ENCODE measurements at places on chromosomes 4 and X.

GRCh38 chr4:169070071-169070894, 60.2 kb upstream of the CBR4 start:
- DNase-seq: no peak

DNA sequence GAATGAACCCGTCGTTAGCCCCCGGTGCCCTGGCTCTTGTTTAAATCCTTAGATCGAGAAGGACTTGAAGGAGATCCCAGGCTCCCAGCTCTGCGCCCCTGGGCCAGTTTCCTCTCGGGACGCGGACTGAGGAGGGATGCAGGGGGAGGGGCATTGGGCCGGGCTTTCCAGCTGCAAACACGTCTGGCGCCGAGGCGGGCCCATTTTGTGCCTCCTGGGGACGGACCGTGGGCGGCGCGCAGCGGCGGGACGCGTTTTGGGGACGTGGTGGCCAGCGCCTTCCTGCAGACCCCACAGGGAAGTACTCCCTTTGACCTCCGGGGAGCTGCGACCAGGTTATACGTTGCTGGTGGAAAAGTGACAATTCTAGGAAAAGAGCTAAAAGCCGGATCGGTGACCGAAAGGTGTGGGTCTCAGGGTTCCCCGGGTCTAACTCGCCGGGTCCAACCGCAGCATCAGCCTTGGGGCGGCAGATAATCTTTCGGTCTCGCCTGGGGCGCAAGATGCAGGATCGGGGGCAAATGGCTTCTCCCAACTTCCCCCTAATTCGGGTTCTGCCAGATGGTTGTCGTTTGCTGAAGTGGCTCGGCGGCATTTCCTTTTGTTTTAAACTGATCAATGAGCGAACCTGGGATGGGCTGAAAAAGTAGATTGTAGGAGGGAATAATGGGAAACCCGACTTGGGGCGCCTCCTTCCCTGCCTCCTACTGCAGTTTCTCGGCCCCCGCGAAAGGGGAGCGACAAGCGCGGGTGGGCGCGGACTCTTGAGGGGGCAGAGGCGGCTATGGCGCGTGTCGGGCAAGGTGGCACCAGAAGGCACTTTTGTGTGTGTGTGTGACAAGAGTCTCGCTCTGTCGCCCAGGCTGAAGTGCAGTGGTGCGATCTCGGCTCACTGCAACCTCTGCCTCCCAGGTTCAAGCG, 2.9 kb downstream of the PDGFRA start:
- no peak for DNase-seq

- DNase-seq: no peak
Measured at GRCh38 chr4:54547299-54548097, 110.3 kb upstream of the KIT start.

DNA sequence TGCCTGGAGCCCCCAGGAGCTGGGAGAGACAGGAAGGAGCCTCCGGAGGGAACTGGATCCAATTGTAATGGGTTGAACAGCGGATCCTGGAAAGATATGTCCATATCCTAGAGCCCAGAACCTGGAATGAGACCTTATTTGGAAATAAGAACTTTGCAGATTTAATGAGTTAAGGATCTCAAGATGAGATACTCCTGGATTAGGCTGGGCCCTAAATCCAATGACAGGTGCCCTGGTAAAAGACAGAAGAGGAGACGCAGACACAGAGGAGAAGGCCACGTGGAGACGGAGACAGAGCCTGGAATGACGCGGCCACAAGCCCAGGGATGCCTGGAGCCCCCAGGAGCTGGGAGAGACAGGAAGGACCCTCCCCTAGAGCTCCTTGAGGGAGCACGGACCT, 34.1 kb downstream of the P2RY8 start:
- DNase-seq: no peak

DNA sequence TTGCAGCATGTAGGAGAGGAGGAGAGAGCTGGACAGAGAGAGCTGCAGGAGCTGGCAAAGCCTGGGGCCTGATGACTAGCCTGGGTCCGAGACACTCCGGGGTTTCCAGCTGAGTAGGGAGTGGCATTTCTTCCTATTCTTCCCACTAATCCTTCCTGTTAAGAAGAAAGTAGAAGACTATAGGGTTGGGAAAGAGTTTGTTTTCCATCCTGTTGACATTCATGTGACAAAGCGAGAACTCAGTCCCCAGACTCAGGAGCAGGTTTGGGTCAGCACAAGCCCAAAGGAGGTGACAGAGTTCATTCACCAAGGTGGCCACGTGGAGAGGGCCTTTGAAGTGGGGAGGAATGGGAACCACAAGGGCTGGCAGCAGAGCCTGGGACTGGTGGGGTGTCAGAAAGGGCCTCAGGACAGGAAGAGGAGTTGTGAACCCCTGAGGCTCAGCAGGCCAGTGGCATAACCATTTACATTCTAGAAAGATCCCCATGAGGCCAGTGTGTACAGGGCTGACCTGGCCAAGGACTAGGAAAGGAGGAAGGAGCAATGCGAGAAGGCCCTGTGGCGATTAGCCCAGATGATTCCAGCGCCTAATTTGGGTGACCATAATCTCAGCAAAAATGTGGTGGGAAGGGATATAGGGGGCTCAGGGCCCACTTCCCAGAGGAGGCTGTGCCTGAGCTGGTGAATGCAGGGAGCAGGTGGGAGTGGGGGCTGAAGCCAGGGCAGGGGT, 3.3 kb upstream of the HAUS3 start:
- no peak for DNase-seq

- no peak for DNase-seq
Measured at GRCh38 chrX:150983521-150984168, 510 bp downstream of the HMGB3 start.

GRCh38 chr4:113618205-113618604, 143.3 kb downstream of the CAMK2D start:
- no peak for DNase-seq

- DNase-seq: no peak
Measured at GRCh38 chrX:97787311-97787710, 903.6 kb downstream of the RPA4 start.

- no peak for DNase-seq
Measured at GRCh38 chr4:55549888-55550287, 3.2 kb upstream of the CLOCK start.

DNA sequence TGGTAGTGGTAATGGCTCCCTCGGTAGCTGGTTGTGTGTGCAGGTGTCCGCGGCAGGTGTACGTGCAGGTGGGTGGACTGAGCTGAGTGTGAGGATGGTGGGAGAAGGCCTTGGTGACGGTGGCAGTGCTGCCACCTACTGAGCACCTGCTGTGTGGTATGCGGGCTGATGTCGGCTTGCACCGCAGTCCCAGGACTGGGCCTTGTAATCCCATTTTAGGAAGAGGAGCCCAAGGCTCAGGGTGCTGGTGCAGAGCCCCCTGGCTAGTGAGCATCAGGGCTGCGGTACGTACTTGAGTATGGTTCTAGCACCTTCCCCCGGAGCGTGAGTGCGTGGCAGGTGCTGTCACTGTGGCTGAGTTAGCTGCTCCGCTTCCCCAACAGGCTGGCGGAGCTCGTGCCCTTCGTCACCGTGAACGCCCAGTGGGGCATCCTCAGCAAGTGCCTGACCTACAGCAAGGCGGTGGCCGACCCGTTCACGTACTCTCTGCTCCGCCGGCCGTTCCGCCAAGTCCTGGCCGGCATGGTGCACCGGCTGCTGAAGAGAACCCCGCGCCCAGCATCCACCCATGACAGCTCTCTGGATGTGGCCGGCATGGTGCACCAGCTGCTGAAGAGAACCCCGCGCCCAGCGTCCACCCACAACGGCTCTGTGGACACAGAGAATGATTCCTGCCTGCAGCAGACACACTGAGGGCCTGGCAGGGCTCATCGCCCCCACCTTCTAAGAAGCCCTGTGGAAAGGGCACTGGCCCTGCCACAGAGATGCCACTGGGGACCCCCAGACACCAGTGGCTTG, 5.7 kb upstream of the CPZ start:
- DNase-seq: no peak

GRCh38 chr4:165439344-165439743, 60.5 kb downstream of the CPE start:
- no peak for DNase-seq

GRCh38 chrX:24920769-24921168, 95.0 kb downstream of the ARX start:
- DNase-seq: no peak

GRCh38 chr4:153260132-153260531, 55.9 kb downstream of the TRIM2 start:
- no peak for DNase-seq

GRCh38 chr4:26010304-26010703, 96.3 kb downstream of the SMIM20 start:
- no peak for DNase-seq

- DNase-seq: no peak
Measured at GRCh38 chrX:1534301-1535168, 2.5 kb downstream of the P2RY8 start.

DNA sequence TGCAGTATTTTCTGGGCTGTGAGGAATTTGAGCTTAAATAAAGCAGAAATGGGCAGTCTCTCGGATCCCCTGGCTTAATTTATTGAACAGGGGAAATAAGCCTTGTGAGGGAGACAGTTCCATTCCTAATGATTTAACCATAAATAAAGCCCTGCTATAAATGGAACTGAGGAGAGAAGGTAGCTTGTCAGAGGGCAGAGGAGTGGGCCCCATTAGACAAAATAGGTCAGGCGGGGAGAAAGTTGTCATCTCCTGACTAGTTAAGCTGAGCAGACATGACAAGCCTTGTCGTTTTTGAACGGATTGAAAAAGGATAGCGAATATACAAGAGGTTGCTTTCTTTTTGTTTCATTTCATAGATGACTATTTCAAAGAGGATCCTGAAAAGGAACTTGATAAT, 39.3 kb downstream of the SMPX start:
- no peak for DNase-seq

DNA sequence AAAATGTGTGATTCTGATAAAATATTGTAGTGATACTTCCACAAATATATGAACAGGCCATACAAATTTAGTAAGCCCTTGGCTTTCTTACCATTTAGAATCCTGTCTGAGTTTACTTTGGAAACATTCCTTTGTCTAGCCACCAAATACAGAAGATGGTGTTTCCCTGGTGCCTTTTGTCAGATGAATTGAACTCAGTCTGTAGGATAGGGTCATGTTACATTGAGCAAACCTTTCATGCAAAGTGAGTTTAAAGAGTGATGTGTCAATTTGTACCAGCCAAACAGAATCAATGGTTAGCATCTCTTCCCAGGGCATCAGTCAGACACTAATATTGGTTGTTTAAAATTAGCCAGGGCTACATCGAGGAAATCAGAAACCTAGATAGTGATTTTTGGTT, 1443.4 kb downstream of the ARAP2 start:
- DNase-seq: no peak

DNA sequence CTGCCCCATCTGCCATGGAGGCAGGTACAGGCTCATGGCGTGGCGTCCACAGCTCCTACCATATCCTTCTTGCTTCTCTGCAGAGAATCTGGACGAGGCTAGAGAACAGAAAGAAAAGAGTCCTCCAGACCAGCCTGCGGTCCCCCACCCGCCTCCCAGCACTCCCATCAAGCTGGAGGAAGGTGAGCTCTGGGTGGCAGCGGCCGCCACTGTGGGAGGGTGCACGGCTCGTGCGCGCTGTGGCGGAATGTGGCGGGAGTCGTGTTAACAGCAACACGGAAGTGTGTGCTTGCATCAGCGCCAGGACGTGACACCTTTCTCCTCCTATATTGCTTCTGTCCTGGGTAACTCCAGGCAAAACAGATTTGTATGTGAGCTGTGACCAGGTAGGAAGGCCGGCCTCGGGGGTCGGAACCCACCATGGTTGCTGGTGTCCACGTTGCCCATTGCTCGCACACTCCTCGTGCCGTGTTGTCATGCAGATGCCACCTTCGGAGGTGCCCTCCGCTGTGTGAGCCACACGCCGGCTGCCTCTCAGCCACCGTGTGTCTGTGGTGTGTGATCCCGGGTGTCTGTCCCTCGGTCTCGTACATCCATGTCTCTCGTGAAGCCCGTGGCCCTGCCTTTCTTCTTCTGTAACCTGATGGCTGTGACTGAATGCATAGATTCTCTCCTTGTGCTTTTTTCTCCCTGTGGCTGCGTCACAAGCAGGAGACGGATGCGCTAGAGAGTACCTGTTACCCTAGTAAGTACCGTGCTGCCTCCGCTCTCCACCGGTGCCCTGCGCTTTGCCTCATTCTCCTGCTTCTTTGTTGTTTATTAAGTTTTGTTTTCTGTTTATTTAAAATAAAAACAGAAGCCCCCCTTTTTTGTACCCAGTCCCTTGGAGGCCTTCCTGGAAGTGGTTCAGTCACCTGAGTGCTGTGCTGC, 37.0 kb downstream of the NOP14 start:
- no peak for DNase-seq

GRCh38 chr4:169228076-169228475, 42.7 kb downstream of the SH3RF1 start:
- no peak for DNase-seq

DNA sequence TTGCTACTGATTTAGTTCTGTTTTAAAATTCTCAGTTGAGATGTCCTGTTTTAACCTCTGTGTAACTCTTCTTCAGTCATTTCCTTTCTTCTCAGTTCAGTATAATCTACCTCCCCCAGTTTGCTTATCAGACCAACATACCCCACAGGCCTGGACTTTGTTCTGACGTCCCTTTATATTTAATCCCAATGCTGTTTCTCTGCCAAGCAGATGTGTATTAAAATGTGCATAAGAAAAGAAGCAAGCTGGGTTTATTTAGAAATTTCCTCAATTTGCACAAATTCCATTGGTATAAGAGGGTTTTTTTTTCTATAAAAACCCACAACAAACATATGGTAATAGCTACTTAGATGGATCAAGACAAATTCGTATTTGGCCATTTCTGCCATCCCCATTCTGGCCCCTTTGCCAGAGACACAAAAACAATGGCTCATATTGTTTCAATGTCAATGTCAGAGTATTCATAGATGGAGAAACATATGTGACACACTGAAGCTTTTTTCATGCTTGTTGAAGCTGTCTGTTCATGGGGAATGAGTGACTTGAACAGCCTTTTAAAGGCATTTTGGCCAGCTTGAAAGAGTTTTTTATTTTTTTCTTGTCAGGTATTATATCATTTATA, 24.5 kb downstream of the HCCS start:
- DNase-seq: no peak

Measured in stimulated activated CD4-positive, alpha-beta T cell treated with anti-CD3 and anti-CD28 coated beads, Interleukin-1b, Interleukin-23, amount 100 ng/mL, for 1 hour (primary cell).